Fibroblast of skin of left biceps (primary cell): ENCODE measurements at places on chromosomes 1 and 21.

- DNase-seq: no peak
These were observed 11.7 kb downstream of the SOD1 start for GRCh38 chr21:31671146-31671716.

GRCh38 chr1:206892351-206892984 lies 4.8 kb upstream of the IL24 start:
- no peak for DNase-seq

DNA sequence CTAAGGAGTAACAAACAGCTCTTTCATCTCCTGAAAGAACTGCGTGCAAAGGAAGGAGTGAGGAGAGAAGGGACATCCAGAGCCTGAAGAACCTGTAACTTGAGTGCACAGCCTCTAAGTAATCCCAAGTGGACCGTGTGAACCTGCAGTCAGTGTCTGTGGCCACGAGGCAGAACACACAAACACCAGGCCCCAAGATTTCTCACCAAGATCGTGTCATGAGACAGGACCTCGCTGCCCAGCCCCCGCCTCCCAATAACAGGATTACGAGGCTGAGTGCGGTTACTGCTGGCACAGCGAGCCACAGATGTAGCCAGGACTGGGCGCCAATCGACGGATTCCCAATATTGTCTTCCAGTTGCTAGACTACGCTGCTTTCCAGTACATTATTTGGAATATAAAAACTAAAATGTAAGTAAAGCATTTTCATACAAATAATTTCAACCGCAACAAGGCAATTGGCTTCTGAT lies 101.3 kb upstream of the SLC25A33 start:
- no peak for DNase-seq

- DNase-seq: no peak
These were observed 75.6 kb upstream of the ADAM30 start for GRCh38 chr1:119971710-119972570.

DNA sequence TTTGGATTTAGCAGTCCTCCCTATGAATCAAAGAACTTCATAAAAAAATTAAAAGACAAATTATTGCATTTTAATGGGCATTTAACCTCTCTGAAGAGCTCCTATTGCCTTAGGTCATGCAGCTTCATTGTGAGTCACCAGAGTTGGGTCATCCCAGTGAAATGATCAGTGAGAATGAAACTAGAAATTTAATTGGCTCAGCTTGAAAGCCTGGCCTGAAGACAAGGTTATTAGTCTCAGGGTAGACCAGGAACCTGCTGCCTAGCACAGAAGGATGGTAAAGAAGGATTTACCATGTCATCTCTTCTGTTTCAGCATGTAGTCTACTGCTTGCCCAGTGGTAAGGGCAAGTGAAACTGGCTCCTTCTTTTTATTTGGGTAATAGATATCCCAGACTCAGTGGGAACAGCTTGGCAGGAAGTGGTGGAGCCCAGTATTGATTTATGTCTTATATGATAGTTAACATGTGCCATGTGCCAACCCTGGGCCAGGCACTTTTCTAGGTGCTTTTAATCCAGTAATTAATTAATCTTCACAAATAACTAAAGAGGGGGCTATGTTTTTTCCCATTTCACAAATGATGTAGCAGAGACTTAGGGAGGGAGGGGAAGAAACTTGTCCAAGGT lies 23.6 kb downstream of the LAMC2 start:
- DNase-seq: no peak

DNA sequence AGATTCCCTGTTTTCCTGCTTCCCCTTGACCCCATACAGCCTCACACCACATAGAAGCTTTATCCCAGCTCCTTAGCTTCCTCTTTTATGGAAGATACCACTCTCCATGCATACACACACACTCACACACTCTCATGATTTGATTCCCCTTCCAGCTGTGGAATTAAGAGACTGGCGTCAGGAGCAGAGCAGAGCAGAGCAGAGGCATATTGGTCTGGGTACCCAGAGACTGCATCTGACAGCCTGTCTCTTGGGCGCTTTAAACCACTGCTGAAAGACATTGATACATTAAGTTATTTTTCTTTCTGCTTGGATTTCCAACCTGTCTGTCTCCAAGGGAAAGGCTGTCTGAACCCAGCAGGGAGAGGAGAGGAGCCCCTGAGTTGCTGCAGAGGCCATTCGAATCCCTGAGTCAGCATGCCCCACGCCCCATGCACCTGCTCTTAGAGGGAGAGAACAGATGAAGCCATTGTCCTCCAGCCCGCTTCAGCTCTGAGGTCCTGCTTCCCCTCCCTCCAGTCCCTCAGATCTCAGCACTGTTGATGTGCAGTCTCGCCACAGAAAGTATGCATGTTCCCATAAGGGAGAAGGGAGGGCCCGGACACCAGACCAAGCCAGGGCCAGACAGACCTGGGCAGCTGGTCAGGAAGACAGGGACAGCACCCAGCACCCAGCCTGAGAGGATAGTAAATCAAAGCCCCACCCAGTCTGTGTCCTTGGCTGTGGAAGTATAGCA lies 66.7 kb upstream of the GJB5 start:
- no peak for DNase-seq

DNA sequence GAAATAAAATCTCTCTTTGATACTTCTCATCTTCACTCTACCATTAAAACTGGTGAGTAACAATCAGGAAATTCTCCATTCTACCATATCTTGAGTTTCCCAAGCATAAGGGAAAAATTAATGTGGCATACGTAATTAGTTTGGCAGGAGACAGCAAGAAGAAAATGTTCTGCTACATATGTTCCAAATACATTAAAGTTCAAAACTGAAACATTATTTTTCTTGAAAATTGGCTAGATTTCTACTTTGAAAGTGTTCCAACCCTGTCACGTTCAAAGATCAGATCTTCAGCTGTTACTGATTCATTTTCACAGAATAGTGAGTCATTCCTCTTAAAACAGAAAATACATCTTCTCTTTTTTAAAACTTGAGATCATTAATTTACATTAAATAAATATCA lies 48.5 kb downstream of the PIGK start:
- DNase-seq: peak; percentile 91

- no peak for DNase-seq
These were observed 134.6 kb upstream of the DPYD start for GRCh38 chr1:98055457-98055856.

GRCh38 chr1:115184260-115184950 lies 95.1 kb upstream of the TSPAN2 start:
- no peak for DNase-seq

- DNase-seq: no peak
These were observed 202.9 kb upstream of the ADGRL2 start for GRCh38 chr1:81597720-81598426.
